ENCODE measurements at places on chromosomes 11 and 22.

- no peak for DNase-seq
Measured at GRCh38 chr22:19066531-19067271, 55.5 kb downstream of the DGCR2 start.

DNA sequence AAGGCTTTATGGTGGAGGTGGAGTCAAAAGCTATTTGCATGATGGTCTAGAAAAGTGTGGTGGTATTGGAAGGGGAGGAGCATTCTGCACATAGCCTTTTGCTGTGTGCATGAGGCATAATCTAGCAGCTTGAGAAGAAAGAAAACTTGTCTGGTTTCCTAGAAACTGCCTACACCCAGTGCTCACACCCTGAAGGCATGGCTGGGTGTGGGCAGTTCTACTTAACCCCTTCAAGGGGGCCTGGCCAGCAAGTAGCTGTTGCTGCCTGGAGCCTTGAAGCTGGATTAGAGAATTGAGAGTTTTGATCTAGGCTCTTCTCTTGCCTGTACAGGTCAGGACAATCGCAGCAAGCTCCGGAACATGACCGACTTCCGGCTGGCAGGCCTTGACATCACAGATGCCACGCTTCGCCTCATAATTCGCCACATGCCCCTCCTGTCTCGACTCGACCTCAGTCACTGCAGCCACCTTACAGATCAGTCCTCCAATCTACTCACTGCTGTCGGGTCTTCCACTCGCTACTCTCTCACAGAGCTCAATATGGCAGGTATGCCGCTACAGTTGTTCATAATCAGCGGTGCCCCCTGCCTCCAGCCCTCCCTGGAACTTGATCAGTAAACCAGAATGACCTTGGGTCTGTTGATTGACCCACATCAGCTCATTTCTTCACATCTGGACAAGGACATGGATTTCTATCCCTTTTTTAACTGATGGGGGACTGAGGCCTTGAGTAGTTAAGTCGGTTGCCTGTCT is 12.2 kb upstream of the GRK2 start:
- DNase-seq, result peak; percentile 26

- DNase-seq, result peak; percentile 97
Measured at GRCh38 chr11:60985991-60986915, 14.8 kb downstream of the CD6 start.

DNA sequence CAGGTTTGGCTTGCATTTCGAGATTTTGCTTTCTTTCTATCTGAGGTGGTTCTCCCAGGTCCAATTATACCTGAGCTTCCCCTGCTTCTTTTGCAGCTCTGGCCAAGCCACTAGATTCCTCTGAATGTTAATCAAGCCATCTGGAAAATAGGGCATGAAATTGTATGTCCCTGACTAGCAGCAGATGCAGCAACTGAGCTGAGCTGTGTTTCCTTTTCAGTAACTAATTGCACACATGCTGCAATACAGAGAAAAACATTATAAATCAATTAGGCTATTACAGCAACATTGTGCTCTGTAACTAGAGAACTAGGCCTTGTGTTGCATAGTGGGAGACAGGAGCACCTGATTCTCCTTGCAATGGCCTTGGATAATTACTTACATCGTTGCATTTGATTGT is 408.3 kb downstream of the ETS1 start:
- no peak for DNase-seq

GRCh38 chr22:36329254-36330078 is 58.3 kb downstream of the MYH9 start:
- no peak for DNase-seq

DNA sequence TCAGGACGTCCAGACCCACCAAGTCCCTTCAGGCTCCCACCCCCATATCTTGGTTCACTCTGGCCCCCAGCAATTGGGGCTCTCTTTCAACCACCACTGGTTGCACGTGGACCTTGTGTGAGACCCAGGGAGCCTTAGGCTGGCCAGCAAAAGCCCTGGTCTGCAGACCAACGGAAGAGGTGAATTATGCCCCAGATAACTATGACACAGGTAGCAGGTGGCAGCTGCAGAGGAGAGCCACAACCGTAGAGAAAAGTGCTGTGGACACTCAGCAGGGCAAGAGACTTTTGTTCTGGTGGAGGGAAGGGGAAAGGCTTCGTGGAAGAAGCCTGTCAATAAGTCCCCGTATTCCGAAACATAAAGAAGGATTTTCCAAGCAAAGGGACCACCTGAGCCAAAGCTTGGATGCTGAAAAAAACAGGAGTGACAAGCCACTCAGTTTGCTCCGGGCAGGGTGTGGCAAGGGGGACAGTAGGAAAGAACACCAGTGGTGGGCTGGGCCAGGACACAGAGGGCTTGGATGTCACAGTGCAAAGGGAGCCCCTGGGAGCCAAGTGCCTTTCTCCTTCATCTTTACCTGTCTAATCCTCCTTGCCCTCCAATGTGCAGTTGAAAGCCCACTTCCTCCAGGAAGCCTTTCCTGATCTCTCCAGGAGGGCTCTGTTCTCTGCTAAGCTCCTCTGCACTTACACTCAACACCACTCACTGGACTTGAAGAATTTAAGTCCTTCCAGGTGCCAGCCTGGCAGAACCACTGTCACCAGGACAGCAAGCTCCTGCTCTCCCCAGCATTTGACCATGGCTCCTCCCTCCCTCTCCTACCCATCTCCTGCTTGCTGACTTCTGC is 264.7 kb downstream of the BUD13 start:
- no peak for DNase-seq

DNA sequence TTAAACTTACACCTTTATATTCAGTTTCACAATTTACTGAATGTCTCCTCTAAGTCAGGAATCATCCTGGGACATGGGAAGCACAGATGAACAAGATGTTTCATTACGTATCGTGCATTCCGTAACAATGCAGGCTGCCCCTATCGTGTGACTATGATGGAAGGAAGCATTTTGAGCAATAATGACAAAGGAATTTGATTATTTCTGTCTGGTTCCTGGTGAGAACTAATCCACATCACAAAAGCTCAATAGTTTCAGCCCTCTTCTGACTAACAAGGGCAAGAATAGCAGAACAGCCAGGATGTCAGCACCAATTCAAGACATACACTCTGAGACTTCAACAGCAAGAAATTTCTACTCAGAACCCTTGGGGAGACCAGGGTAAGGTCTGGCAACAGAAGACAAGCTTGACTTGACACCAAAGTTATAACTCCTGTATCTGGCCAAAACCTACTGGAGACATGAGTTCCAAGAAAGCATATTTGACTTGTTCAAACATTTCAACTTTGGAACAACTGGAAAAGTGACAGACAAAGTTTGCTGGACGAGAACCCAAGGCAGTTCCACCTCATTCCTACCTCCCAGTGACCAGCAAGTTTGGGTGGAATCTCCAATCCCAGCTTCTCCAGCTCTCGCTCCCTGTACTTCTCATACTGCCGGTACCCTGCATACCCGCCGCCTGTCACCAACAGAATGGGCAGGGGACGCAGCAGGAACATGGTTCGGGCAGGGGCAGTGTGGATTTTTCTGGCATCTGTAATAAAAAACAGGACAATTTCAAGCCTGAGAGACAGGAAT is 14.3 kb downstream of the PISD start:
- DNase-seq, result no peak

DNA sequence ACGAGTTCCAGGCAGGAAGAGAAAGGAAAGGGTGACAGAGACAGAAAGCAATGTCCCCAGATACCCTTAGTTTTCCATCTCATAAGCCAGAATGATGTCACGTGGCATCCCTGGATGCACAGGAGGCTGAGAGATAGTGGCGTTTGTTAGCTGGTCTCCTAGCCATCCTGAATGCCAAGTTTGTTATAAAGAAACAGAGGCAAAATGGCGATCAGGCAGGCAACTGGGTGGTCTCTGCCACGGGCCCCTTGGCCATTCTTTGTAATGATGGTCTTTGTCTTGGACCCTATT is 5.3 kb downstream of the SMIM38 start:
- no peak for DNase-seq

GRCh38 chr11:121035780-121036179 is 11.9 kb downstream of the TBCEL start:
- DNase-seq, result no peak

GRCh38 chr11:870127-870413 is 27.4 kb downstream of the TSPAN4 start:
- DNase-seq, result no peak

- no peak for DNase-seq
Measured at GRCh38 chr11:45870706-45871105, 14.7 kb upstream of the MAPK8IP1 start.

DNA sequence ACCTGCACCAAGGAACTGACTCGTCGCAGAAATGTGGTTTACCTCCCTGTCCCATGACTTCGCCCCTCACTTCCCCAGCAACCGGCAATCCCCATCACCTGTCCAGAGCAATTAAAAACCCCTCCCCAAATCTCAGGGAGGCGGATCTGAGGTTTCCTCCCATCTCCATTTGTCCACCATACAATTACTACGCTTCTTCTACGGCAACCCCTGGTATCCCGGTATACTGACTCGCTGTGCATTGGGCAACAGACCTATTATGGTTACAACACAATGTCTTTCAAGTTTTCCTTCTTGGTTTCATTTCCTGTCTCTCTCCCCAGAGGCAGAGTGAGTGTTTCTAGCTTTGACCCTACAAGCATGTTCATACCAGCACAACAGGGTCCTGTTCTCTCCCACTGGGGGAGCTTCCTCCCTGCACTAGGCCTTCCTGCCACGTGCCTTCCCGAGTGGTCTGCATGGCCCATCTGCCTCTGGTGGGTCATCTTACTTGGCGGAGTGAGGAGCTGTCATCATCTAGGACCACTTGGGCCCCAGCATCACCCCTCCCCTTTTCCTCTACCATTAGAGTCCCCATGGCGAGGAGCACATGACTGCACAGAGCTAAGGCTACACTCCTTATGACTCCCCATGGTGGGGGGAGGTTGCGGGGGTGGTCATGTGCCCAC is 30.3 kb upstream of the NAP1L4 start:
- peak; percentile 73 for DNase-seq

- no peak for DNase-seq
Measured at GRCh38 chr11:71396548-71397123, 51.6 kb downstream of the DHCR7 start.

DNA sequence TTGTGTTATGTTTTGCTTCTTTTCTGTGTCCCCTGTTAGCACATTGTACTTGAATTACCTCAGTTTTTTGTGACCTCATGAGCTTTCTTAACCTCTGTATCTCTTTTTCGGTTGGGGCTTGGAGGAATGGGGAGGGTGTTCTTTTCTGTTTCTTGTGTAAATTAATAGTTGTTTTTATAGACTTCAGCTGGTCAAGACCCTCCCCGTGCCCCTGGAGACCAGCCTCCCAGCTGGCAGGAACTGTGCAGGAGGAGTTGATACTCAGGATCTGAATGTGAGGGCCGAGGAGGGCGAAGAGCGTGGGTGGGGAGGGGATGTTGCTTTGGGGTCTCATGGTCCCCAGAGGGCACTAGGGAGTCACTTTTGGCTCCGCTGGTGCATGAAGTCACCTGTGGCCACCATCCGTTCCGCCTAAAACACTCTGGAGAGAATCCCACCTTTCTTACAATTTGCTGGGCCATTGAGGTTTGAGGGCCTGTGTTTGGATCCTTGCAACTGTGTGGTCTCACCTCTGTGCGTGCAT is 44.3 kb upstream of the NNMT start:
- DNase-seq, result no peak

- DNase-seq, result no peak
Measured at GRCh38 chr22:34885852-34886251, 180.1 kb upstream of the ISX start.

GRCh38 chr11:109037856-109038780 is 373.2 kb downstream of the DDX10 start:
- no peak for DNase-seq

GRCh38 chr11:81787584-81788049 is 946.0 kb downstream of the FAM181B start:
- DNase-seq, result no peak

GRCh38 chr11:20238712-20239111 is 78.4 kb upstream of the DBX1 start:
- DNase-seq, result no peak

GRCh38 chr22:49278340-49278739 is 549.3 kb downstream of the BRD1 start:
- DNase-seq, result no peak

DNA sequence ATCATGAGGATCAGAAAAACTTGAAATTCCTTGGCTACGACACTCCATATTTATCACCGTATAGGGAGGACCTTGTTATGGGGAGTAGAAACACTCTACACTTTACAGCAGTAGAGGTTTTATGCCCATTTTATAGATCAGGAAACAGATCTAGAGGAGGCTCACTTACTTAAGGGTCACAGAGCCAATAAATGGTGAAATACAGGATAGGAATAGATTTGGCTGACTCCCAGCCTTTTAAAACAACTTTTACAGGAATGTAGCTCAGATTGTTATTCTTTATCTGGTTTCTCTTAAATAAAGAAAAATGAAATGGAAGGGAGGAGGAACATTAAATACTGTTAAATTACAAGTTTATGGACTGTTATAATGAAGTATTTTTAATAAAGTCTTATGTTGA is 14.8 kb downstream of the FBXO7 start:
- DNase-seq, result no peak

DNA sequence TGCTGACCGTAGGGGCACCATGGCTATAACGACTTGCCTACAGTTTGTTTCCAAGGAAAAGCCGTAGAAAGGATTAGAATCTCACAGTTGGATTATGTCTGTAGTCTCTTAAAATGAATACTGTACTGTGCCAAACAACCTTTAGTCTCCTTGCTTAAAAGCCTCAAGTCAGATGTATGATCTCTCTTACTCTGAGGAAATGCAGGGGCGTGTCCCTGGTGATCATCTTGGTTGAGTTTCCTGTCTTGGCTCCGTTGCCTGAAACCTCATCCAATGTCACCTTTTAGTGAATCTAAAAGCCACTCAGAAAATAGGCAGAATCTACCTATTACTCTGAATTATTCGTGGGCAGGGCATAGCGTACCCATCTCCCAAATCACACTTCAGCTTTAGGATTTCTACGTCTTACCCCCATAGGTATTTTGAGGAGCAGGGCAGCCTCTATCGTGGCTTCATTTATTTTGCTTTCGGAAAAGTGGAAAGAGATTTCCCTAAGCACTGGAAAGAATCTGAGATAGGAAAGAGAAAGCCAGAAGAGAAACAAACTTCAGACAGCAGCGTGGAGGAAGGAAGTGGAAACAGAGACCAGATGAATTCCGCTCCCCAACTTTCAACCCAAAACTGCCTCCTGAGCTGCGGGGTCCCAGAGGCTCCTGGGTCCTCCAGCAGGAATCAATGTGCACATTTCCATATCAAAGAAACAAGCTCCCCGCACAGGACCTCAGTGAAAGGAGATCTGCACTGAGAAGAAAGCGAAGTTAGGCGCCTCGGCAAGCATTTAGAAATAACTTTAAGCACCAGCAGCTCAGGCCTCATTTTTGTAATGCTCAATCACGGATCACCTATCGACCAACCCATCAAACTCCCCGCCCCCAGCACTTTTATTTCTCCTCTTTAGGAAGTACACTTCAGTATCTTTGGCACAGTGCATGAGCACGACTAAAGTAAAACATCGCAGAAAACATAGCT is 245.8 kb downstream of the ETS1 start:
- no peak for DNase-seq

GRCh38 chr11:112776834-112777233 is 184.4 kb upstream of the NCAM1 start:
- DNase-seq, result no peak

GRCh38 chr11:862081-862661 is 19.5 kb downstream of the TSPAN4 start:
- no peak for DNase-seq

Data from inflammatory macrophage (primary cell).